ENCODE measurements at places on chromosomes 5 and 9.

DNA sequence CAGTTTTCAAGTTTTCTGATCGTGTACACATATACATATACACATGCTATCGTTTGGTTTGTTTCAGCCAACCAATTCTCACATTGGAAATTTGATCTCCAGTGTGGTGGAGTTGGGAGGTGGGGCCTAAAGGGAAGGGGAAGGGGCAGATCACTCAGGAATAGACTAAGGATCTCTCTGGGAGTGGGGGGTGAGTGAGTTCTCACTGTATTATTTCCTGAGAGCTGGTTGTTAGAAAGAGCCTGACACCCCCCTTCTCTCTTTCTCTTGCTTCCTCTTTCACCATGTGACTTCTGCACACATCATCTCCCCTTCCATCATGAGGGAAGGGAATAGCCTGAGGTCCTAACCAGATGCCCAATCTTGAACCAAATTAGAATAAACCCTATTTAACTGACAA, 551.7 kb downstream of the MAT2B start:
- DNase-seq: no peak

DNA sequence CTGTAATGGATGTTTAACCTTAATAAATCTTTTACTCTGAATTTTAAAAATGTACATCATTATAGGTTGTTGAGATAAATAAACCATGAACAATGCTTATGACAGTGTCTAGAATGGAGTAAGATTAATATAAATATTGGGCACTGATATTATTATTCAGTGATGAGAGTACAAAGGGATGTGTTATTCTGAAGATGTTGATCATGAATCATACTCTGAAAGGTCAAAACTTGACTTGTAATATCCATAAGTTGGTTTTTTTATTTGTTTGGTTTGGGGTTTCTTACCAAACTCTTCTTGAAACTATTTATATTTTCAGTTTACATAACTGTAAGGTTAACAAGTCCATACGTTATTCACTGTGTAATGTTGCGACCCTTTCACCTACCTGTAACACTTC, 163.2 kb downstream of the MPDZ start:
- no peak for DNase-seq

DNA sequence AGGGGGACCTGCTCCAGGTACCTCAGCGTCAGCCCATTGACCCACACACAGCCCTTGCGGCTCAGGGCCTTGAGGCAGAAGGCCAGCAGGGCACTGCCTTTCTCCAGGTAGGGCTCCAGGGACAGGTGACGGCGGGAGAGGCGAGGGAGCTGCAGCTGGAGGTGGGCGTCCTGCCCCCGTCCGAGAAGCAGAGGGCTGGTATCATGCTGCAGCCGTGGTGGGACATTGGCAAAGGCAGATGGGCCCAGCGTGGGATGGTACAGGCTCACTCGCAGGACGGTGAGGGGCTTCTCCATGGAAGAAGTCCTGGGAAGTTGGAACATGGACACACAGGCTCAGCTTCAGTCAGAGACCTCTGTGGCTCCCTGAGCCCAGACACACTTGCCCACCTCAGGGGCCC, 2.5 kb upstream of the DCANP1 start:
- no peak for DNase-seq

GRCh38 chr5:131825404-131826013, 28.7 kb upstream of the FNIP1 start:
- no peak for DNase-seq

GRCh38 chr5:219991-220390, 1.9 kb downstream of the SDHA start:
- DNase-seq: no peak

- no peak for DNase-seq
Observed at GRCh38 chr9:126413391-126414068, 86.9 kb downstream of the MVB12B start.

GRCh38 chr5:141914199-141914743, 9.4 kb upstream of the DELE1 start:
- DNase-seq: no peak

DNA sequence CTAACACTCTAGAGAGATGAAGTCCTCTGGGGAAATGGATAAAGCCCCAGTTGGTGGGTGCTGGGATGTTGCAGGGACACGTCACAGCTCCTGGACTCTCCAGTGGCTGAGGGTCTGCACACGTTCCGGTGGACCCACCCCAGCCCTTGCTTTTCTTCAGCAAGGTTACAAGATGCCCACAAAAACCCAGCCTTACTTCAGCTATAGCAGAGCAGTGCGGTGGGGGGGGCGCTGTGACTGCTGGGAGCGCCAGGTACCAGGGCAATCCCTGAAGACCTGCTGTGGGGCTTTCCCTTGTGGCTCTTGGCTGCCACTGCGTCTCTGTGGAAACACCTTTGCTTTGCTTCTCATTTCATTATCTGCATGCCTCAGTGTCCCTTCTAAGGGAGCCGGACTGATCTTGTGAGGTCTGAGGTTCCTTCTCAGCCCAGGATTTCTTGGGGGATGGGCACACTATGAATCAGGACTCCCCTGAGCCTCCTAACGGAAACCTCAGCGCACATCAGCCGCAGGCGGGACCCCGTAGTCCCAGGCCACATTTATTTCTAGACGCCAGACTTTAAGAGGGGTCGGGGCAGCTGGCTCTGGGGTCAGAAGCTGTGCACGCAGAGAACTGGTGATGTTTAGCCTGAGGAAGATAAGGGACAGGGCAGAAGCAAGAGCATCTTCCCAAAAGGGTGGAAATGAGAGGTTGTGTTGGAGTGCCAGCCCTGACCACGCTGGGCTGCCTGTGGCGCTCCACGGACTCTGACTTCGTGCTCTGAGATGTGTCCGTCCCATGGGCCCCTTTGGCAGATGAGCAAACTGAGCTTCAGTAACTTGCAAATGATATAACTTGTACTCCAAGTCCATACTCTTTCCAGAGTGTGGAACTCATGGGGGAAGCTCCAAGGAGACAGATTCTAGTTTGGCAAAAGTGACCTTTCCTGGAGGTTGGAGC, 106.8 kb downstream of the WNK2 start:
- no peak for DNase-seq

- DNase-seq: no peak
Observed at GRCh38 chr9:129259375-129259774, 81.3 kb upstream of the IER5L start.

- no peak for DNase-seq
Observed at GRCh38 chr5:75656311-75657003, 45.2 kb downstream of the ANKDD1B start.
